Right atrium auricular region (tissue), 2 donors: ENCODE measurements at places on chromosomes 12 and 14. TPM values are rescaled to one million over a fixed set of nuclear protein-coding genes. Genes with fewer than 3 reads are reported as not detected.

Gene CLEC2A
- total RNA-seq, result not detected

GRCh38 chr14:100557658-100558057 is 29.6 kb downstream of the BEGAIN start:
- no peaks in the 10 kb centered on the region for H3K36me3 ChIP-seq
- H3K27ac ChIP-seq, result no peak overlapping the region
- no peak overlapping the region for H3K4me3 ChIP-seq
- H3K4me1 ChIP-seq, result no peaks in the 10 kb centered on the region
- DNase-seq, result no peak

DNA sequence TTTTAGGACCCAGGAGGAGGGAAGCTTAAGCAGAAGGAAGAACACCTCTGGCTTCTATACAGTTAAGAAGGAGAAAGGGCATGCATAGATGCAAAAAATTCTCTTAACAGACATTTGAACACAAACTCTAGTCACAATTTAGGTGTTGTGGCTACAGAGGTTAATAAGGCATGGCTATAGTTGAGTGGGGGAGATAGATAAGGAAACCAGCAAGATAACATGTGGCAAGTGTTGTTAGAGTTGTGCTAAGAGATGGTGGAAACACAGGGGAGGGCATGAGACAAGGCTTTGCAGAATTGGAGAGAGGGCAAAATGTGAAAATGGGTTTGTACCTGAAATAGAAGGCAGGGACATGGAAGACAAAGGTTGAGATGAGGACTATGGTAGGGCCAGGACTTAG is 88.9 kb downstream of the MSRB3 start:
- no peak overlapping the region for H3K4me3 ChIP-seq
- peaks cover 13% of the 10 kb centered on the region for H3K36me3 ChIP-seq
- H3K27ac ChIP-seq, result no peak overlapping the region
- DNase-seq, result no peak

- H3K4me3 ChIP-seq, result no peak overlapping the region
- H3K27ac ChIP-seq, result no peak overlapping the region
- no peaks in the 10 kb centered on the region for H3K27me3 ChIP-seq
Observed at GRCh38 chr12:105947906-105948305, 190.8 kb downstream of the NUAK1 start.

GRCh38 chr12:6443361-6443983 is 1.3 kb upstream of the CD27 start:
- H3K4me1 ChIP-seq, result no peaks in the 10 kb centered on the region
- no peaks in the 10 kb centered on the region for H3K36me3 ChIP-seq
- no peak overlapping the region for H3K27ac ChIP-seq
- no peaks in the 10 kb centered on the region for H3K27me3 ChIP-seq
- no peak for DNase-seq

GRCh38 chr12:105843986-105844760 is 294.6 kb downstream of the NUAK1 start:
- DNase-seq, result no peak
- no peak overlapping the region for H3K27ac ChIP-seq
- H3K4me3 ChIP-seq, result no peak overlapping the region
- H3K4me1 ChIP-seq, result no peaks in the 10 kb centered on the region
- H3K36me3 ChIP-seq, result no peaks in the 10 kb centered on the region

GRCh38 chr12:21877293-21877982 is 63.8 kb downstream of the ABCC9 start:
- no peaks in the 10 kb centered on the region for H3K27me3 ChIP-seq
- H3K27ac ChIP-seq, result no peak overlapping the region
- DNase-seq, result no peak
- H3K4me1 ChIP-seq, result peaks cover 17% of the 10 kb centered on the region

Gene NEMP1
- 2.2 TPM for total RNA-seq

DNA sequence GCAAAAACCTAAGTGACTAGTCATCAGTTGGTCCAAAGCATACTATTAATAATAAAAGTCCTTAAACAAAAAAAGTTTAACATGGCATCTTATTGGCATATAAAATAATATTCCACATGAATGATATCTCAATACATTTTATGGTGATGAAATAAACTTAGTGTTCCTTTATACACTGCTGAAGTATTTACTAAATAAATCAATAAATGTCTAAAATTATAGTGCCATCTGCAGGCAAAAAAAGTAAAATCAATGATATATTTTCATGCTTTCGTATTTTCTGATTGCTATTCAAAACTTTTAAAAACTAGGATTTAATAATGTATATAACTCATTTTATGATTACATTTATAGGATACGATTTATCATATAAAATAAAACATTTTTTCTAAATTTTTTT is 30.5 kb downstream of the PUS7L start:
- H3K4me3 ChIP-seq, result no peak overlapping the region
- no peaks in the 10 kb centered on the region for H3K4me1 ChIP-seq
- no peaks in the 10 kb centered on the region for H3K36me3 ChIP-seq
- no peak for DNase-seq

Gene OR5AU1
- not detected for total RNA-seq

Gene GPR65
- 0.26 TPM for total RNA-seq

GRCh38 chr12:11023387-11023786 is 967 bp upstream of the TAS2R19 start:
- no peak for DNase-seq
- no peak overlapping the region for H3K4me3 ChIP-seq
- no peaks in the 10 kb centered on the region for H3K27me3 ChIP-seq
- H3K4me1 ChIP-seq, result no peaks in the 10 kb centered on the region
- H3K27ac ChIP-seq, result no peak overlapping the region

Gene KRT83
- not detected for total RNA-seq

Gene ZNF385A
- total RNA-seq, result 12.7 TPM

Gene TAS2R19
- total RNA-seq, result 0.89 TPM

DNA sequence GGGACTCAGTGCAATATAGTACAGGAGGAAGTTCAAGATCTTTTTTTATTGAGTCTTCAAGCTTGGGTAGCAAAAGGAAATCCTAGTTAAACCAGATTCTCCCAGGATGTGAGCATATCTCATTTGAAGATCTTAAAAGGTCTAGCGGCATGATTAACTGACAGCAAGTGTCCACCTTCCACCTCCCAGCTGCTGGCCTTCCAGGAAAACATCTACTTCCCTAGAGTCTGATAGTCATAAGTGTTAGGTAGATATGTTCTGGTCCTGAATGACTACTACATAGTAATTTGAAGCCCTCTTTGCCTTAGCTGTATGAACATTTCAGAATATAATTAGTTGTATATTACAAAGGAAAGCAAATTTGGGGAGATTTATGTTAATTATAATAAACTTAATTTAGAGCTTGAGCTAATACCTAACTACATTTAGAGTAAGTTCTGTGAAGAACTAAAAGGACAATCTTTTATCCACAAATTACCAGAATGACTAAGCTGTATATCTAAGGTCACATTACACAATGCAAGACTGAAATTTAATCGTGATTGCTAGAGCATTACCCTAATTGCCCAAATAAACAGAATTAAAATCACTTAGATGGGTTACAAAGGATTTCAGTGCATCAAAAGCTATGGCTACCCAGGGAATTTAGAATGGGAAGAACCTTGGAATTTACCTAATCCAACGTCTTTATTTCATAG is 9.9 kb downstream of the LGR5 start:
- no peak for DNase-seq
- H3K27ac ChIP-seq, result no peak overlapping the region
- no peaks in the 10 kb centered on the region for H3K27me3 ChIP-seq
- H3K4me3 ChIP-seq, result no peak overlapping the region
- no peaks in the 10 kb centered on the region for H3K36me3 ChIP-seq

GRCh38 chr14:51211149-51211548 is 28.9 kb upstream of the TMX1 start:
- no peaks in the 10 kb centered on the region for H3K27me3 ChIP-seq
- no peaks in the 10 kb centered on the region for H3K36me3 ChIP-seq
- no peak overlapping the region for H3K4me3 ChIP-seq
- H3K27ac ChIP-seq, result no peak overlapping the region

GRCh38 chr12:88559772-88560171 is 20.5 kb downstream of the KITLG start:
- no peak overlapping the region for H3K27ac ChIP-seq
- no peaks in the 10 kb centered on the region for H3K36me3 ChIP-seq
- H3K27me3 ChIP-seq, result no peaks in the 10 kb centered on the region
- no peak overlapping the region for H3K4me3 ChIP-seq
- no peaks in the 10 kb centered on the region for H3K4me1 ChIP-seq

Gene MMP19
- total RNA-seq, result 5.0 TPM

Gene COX8C
- total RNA-seq, result not detected

- H3K4me1 ChIP-seq, result no peaks in the 10 kb centered on the region
- H3K36me3 ChIP-seq, result no peaks in the 10 kb centered on the region
- H3K27me3 ChIP-seq, result no peaks in the 10 kb centered on the region
- DNase-seq, result peak; percentile 52
Observed at GRCh38 chr14:94961386-94962165, 191.7 kb upstream of the GSC start.

- no peak overlapping the region for H3K4me3 ChIP-seq
- no peak overlapping the region for H3K27ac ChIP-seq
- no peaks in the 10 kb centered on the region for H3K36me3 ChIP-seq
- DNase-seq, result no peak
- no peaks in the 10 kb centered on the region for H3K4me1 ChIP-seq
- no peaks in the 10 kb centered on the region for H3K27me3 ChIP-seq
Observed at GRCh38 chr14:56855891-56856461, 45.7 kb upstream of the OTX2 start.

DNA sequence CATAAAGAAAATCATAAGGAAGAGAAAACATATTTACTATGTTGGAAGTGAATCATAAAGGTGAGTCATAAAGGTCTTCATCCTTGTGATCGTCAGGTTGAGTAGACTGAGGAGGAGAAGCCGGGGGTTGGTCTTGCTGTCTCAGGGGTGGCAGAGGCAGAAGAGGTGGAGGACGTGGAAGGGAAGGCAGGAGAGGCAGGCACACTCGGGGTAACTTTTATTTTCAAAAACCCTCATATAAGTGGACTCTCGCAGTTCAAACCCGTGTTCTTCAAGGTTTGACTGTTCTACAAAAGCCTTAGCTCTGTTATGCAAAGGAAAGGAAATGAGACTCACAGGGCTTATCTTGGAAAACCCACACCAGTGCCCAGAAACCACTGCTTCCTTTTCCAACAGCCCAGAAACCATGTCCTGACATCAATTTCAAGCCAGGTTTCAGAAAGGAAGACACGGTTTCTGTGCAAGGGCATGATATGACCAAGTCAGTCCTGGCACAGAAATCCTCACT is 14.0 kb downstream of the SMCO2 start:
- no peaks in the 10 kb centered on the region for H3K4me1 ChIP-seq
- no peak for DNase-seq
- no peak overlapping the region for H3K27ac ChIP-seq
- H3K36me3 ChIP-seq, result no peaks in the 10 kb centered on the region
- no peak overlapping the region for H3K4me3 ChIP-seq

- no peak overlapping the region for H3K4me3 ChIP-seq
- H3K4me1 ChIP-seq, result no peaks in the 10 kb centered on the region
Observed at GRCh38 chr12:98882526-98882925, 237.4 kb downstream of the APAF1 start.

DNA sequence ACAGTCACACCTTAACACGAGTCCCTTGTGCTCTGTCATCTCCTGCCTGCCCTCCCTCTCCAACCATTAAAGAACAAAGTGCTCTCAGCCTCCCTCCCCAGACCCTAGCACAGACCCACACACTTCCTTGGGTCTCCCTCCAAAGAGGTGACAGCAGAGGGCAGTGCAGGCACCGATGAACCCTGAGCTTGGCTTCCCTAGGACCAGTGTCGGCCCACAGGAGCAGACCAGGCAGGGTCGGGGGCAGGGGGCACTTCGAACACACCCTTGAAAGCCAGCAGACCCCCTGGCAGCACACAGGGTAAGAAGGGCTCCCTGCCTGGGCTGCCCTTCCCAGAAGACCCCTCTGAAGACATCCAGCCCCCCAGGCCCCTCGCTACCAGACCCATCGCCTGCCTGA is 7.0 kb downstream of the CDK2AP1 start:
- H3K27me3 ChIP-seq, result no peaks in the 10 kb centered on the region
- H3K27ac ChIP-seq, result no peak overlapping the region
- no peak for DNase-seq
- H3K4me3 ChIP-seq, result no peak overlapping the region

GRCh38 chr12:13023811-13024530 is 20.2 kb upstream of the FAM234B start:
- peak; percentile 68 for DNase-seq
- no peaks in the 10 kb centered on the region for H3K36me3 ChIP-seq
- H3K27ac ChIP-seq, result no peak overlapping the region
- no peaks in the 10 kb centered on the region for H3K27me3 ChIP-seq
- no peak overlapping the region for H3K4me3 ChIP-seq

Gene POLE
- 13.9 TPM for total RNA-seq

DNA sequence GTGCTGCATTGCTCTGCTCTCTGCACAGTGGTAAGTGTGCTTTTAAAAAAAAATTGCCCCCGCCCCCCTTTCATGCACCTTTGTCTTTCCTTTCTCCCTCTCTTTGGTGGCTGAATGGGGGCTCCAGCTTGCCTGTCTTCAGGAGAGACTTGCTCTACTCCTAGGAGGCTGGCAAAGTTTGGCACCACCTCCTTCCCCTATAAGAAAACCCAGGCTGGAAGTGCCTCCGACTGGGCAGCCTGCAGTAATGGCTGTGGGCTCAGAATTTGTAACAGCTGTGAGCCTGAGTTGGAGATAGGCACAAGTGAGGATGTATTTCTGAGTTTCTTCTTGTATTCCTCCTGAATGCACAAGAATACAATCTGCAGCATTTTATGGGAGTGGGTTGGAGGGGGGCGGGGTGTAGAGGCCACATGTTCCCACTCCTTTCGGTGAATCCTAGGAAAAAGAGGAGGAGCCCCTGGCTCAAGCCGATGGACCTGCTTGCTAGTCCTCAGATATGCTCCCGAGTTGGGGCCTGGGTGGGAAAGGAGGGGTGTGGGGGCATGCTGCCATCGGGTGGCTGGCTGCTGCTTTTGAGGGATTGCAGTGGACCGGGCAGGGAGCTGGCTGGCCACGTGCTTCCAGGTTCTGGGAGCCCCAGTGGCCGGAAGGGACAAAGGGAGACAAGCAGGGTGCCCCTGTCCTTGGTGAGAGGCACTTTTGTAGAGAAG is 124.3 kb downstream of the TSPAN9 start:
- peak overlapping the region; percentile 55 for H3K4me3 ChIP-seq
- DNase-seq, result no peak
- no peaks in the 10 kb centered on the region for H3K27me3 ChIP-seq
- H3K27ac ChIP-seq, result peak overlapping the region; percentile 94
- H3K36me3 ChIP-seq, result no peaks in the 10 kb centered on the region
- H3K4me1 ChIP-seq, result no peaks in the 10 kb centered on the region

- H3K27me3 ChIP-seq, result no peaks in the 10 kb centered on the region
- no peak overlapping the region for H3K27ac ChIP-seq
- no peaks in the 10 kb centered on the region for H3K36me3 ChIP-seq
- H3K4me1 ChIP-seq, result peaks cover 5% of the 10 kb centered on the region
- H3K4me3 ChIP-seq, result no peak overlapping the region
Observed at GRCh38 chr12:91507754-91508153, 325.1 kb upstream of the DCN start.

Gene ACTN1
- total RNA-seq, result 170 TPM
